ENCODE measurements at places on chromosomes 6 and 20.

DNA sequence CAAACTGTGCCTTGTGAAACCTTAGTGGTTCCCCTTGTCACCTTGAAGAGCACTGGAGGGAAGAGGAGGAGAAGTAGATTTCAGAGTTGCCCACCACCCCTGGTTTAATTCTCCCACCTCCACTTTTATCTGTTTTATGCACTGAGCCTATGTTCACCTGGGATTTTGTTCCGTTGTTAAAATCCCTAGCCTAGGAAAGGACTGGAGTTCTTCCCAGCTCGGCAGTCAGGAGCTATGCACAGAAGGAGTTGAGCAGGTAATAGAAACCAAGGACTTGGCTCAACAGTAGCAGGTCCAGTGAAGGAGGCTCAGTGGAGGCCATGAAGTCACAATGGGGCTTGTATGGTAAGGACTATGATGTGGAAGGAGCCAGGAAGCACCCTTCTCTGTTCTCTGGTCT lies 290.3 kb upstream of the PRND start:
- DNase-seq: no peak

- no peak for DNase-seq
Observed at GRCh38 chr20:10297223-10297622, 78.6 kb downstream of the SNAP25 start.

DNA sequence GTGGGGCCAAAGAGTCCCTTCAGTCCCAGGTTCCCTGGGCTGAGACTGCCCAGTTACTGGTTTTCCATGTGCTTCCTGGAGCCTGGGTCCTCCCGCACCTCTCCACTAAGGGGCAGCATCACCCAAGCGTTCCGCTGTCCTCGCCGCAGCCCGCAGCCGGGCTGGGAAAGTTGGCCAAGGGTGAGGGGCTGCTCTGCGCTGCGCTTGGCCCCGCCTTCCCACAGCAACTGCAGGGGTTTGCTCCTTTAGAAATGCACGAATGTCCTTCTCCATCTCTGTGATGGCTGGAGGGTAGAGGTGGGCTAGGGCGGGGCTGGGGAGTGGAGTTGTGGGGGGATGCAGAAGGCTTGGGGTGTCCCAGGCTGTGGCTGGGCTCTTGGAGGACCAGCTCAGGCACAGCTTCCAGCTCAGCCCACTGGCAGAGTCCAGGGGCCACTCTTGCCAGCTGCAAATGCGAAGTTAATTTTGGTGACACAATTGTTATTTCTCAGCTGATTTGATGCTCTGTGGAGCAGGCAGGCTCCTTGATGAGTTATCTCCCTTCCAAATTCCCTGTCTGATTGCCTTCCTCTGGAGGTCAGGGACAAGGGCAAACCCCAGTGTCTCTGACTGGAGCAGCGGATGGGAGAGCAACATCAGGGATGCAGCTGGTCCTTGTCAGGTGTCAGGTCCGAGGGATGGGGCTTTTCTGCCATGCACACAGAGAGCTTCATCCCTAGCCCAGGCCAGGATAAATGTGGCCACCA lies 63.2 kb downstream of the NOL4L start:
- no peak for DNase-seq

- DNase-seq: no peak
Observed at GRCh38 chr6:71466362-71466761, 177.8 kb downstream of the OGFRL1 start.

DNA sequence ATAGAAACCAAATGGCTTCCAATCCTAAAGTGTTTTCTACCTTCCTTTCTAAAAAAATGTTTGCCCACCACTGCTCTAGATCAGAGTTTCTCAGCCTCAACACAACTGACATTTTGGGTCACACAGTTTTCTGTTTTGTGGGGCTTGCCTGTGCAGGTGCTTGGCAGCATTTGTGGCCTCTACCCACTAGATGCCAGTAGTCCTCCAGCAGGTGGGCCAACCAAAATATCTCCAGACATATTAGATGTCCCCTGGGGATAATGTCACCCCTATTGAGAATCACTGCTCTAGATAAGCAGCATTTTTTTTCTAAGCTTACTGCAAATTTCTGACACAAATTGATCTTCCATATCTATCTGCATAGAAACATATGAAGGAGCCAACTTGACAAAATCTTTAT lies 26.3 kb upstream of the EPM2A start:
- DNase-seq: no peak

Data from GM04503 (cell line).